ENCODE measurements at places on chromosomes 5 and 9.

- DNase-seq = no peak
Measured at GRCh38 chr5:150527808-150528207, 19.9 kb downstream of the NDST1 start.

GRCh38 chr5:158014372-158014771 is 155.4 kb upstream of the CLINT1 start:
- DNase-seq = no peak

GRCh38 chr5:141374627-141375026 is 936 bp downstream of the PCDHGA6 start:
- DNase-seq = no peak

- no peak for DNase-seq
Measured at GRCh38 chr5:169609716-169610115, 26.1 kb downstream of the SPDL1 start.

DNA sequence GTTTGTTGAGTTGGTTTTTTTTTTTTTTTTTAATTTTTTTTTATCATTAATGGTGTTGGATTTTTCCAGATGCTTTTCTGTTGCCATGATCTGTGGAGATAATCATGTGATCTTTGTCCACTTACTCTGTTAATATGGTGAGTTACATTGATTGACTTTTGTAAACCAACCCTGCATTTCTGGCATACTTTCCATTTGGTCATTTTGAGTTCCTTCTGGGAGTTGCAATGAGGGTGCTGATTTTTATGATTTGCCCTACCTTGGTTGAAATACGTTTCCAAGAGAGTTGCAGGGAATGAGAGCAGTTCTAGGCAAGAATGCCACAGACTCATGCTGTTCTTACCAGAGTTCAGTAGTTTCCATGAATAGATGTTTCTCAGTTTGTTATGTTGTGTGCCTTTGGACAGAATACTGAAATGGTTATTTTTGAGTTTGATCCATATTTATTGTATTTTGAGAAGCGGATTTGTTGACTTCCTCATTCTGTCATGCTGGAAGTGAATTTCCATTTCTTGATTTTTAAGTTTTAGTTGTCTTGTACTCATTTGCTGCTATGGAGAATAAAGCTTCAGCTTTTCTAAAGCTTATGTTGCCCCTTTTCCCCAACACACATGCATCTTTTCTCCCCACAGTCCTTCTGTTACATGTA is 69.0 kb downstream of the SCAMP1 start:
- no peak for DNase-seq

- no peak for DNase-seq
Measured at GRCh38 chr5:127472700-127473099, 44.7 kb upstream of the PRRC1 start.

Data from right hindlimb (tissue), 1 donor.